ENCODE measurements at places on chromosomes 5 and 9. TPM values are rescaled to one million over a fixed set of nuclear protein-coding genes. Genes with fewer than 3 reads are reported as not detected.

SCGB3A2 gene
- not detected for total RNA-seq

NEUROG1 gene
- not detected for total RNA-seq

POLR3G gene
- 2.6 TPM for total RNA-seq

CCDC152 gene
- total RNA-seq, result 1.6 TPM

LEAP2 gene
- 0.14 TPM for total RNA-seq

FOXD1 gene
- 0.28 TPM for total RNA-seq

VCP gene
- 360 TPM for total RNA-seq

HRCT1 gene
- 0.14 TPM for total RNA-seq

AGGF1 gene
- 32.0 TPM for total RNA-seq

GRXCR2 gene
- not detected for total RNA-seq

PRRT1B gene
- not detected for total RNA-seq

TAF11L13 gene
- not detected for total RNA-seq

MBLAC2 gene
- total RNA-seq, result 2.8 TPM

FIBCD1 gene
- 1.5 TPM for total RNA-seq

PCAT7 gene
- total RNA-seq, result not detected

SLC6A7 gene
- not detected for total RNA-seq

PFN3 gene
- not detected for total RNA-seq

ADGRD2 gene
- total RNA-seq, result not detected

ANKRD18A gene
- not detected for total RNA-seq

ZNF879 gene
- 3.8 TPM for total RNA-seq

SVEP1 gene
- total RNA-seq, result 134 TPM

CD14 gene
- 8.8 TPM for total RNA-seq

ZDHHC11B gene
- total RNA-seq, result 0.09 TPM

ZNF169 gene
- total RNA-seq, result 1.8 TPM

PCDHGA2 gene
- 2.7 TPM for total RNA-seq

SPATA31E1 gene
- total RNA-seq, result not detected

TMOD1 gene
- total RNA-seq, result 0.57 TPM

PRUNE2 gene
- total RNA-seq, result 9.2 TPM

SMU1 gene
- 36.6 TPM for total RNA-seq

MRPS30 gene
- 59.0 TPM for total RNA-seq

ADAMTSL1 gene
- 26.1 TPM for total RNA-seq

DMRTA1 gene
- 0.28 TPM for total RNA-seq

USP20 gene
- 11.8 TPM for total RNA-seq

TAF1L gene
- not detected for total RNA-seq

PAEP gene
- not detected for total RNA-seq

KLHL3 gene
- 3.1 TPM for total RNA-seq

CAMK2A gene
- total RNA-seq, result 0.71 TPM

INSL6 gene
- not detected for total RNA-seq

PHF24 gene
- total RNA-seq, result under 0.01 TPM
